ENCODE measurements at places on chromosomes 6 and 20.

GRCh38 chr6:144602523-144603180 is 317.5 kb downstream of the UTRN start:
- peak; percentile 8 for DNase-seq
- H3K4me1 ChIP-seq = peaks cover 12% of the 10 kb centered on the region
- H3K36me3 ChIP-seq = no peaks in the 10 kb centered on the region
- H3K27ac ChIP-seq = no peak overlapping the region

DNA sequence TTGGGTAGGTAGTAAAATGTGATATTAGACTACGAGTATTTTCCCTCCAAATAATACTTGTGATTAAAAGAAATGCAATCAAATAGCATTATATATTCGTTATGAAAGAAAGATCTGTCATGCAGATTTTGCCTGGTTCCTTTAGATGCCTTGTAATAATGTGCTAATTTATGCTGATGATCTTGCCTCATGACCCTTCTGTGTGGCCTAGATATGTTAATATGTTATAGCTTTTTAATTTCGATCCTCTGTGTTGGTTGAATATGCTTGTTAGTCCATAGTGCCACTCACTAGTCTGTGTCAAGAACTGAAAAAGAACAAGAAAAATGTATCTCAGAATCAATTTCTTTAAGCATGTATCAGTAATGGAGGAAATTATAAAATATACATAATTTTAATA is 31.9 kb downstream of the CDKAL1 start:
- H3K36me3 ChIP-seq = no peaks in the 10 kb centered on the region
- H3K27me3 ChIP-seq = no peaks in the 10 kb centered on the region
- H3K4me1 ChIP-seq = peaks cover 5% of the 10 kb centered on the region
- no peak overlapping the region for H3K4me3 ChIP-seq

GRCh38 chr6:37005827-37006567 is 542 bp downstream of the FGD2 start:
- H3K27me3 ChIP-seq = no peaks in the 10 kb centered on the region
- no peak overlapping the region for H3K27ac ChIP-seq
- no peak for DNase-seq
- no peak overlapping the region for H3K4me3 ChIP-seq
- no peaks in the 10 kb centered on the region for H3K36me3 ChIP-seq

GRCh38 chr20:44601236-44601671 is 18.9 kb downstream of the PKIG start:
- H3K4me3 ChIP-seq = no peak overlapping the region
- H3K27me3 ChIP-seq = no peaks in the 10 kb centered on the region
- H3K27ac ChIP-seq = no peak overlapping the region
- peaks cover 9% of the 10 kb centered on the region for H3K4me1 ChIP-seq
- no peak for DNase-seq
- no peaks in the 10 kb centered on the region for H3K36me3 ChIP-seq

GRCh38 chr6:115613488-115613887 is 447.2 kb downstream of the FRK start:
- H3K27ac ChIP-seq = no peak overlapping the region
- H3K27me3 ChIP-seq = no peaks in the 10 kb centered on the region
- H3K4me1 ChIP-seq = no peaks in the 10 kb centered on the region
- no peak for DNase-seq
- H3K36me3 ChIP-seq = no peaks in the 10 kb centered on the region
- H3K4me3 ChIP-seq = no peak overlapping the region

GRCh38 chr6:20497216-20498040 is 36.8 kb upstream of the CDKAL1 start:
- no peaks in the 10 kb centered on the region for H3K27me3 ChIP-seq
- no peaks in the 10 kb centered on the region for H3K4me1 ChIP-seq
- H3K4me3 ChIP-seq = no peak overlapping the region
- H3K36me3 ChIP-seq = no peaks in the 10 kb centered on the region
- no peak for DNase-seq
- H3K27ac ChIP-seq = no peak overlapping the region

- DNase-seq = no peak
- no peaks in the 10 kb centered on the region for H3K36me3 ChIP-seq
- H3K4me3 ChIP-seq = no peak overlapping the region
- H3K4me1 ChIP-seq = no peaks in the 10 kb centered on the region
- H3K27ac ChIP-seq = no peak overlapping the region
Measured at GRCh38 chr20:12028771-12029170, 111.1 kb downstream of the BTBD3 start.

GRCh38 chr6:5007531-5007930 is 3.7 kb upstream of the RPP40 start:
- no peaks in the 10 kb centered on the region for H3K27me3 ChIP-seq
- no peaks in the 10 kb centered on the region for H3K36me3 ChIP-seq
- H3K27ac ChIP-seq = no peak overlapping the region
- H3K4me1 ChIP-seq = peaks cover 9% of the 10 kb centered on the region
- no peak for DNase-seq

DNA sequence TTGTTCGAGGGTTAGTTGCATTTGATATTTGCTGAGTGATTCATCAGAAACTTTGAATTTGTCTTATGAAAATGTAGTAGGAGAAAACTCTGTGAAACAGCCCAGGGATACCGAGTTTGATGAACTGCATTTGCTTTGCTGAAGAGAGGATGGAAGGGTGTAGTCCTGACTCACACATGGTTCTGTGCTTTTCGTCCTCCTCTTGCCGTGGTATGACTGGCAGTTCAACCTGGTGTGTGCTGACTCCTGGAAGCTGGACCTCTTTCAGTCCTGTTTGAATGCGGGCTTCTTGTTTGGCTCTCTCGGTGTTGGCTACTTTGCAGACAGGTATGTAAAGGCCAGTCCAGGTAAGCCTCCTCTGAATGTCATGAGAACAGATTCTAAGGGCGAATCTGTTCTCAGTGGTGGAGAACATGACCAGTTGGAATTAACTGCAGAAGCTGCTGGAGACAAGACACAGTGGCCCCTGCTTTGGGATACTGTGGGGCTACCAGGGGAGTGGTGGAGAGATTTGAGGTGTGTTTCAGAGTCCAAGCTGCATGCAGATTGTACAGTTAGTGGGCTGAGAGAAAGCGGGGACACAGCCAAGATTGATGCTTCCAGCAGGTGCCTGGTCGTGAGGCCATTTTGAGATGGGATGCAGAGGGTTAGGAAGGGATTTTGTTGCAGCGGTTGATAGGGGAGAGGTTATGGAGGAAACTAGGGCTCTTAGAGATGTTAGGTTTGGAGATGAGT is 8.4 kb downstream of the SLC22A1 start:
- no peak overlapping the region for H3K4me3 ChIP-seq
- no peak overlapping the region for H3K27ac ChIP-seq
- H3K36me3 ChIP-seq = no peaks in the 10 kb centered on the region
- H3K27me3 ChIP-seq = no peaks in the 10 kb centered on the region

DNA sequence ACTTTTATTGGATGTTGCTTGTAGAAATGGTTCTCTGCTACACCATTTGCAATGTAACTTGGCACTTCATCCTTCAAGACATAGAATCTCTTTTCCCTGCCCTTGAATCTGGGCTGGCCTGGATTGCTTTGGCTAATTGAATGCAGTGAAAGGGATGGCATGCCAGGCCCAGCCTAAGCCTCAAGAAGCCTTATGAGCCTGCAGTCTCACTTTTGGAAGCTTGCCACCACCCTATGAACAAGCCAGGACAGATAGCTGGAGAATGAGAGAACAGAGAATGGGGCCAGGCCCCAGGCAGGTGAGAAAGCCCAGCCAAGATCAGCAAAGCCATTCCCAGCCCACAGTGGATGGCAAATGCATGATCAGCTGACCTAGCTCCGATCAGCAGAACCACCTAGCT is 350.7 kb upstream of the RNF24 start:
- H3K4me1 ChIP-seq = peaks cover 10% of the 10 kb centered on the region
- H3K27ac ChIP-seq = no peak overlapping the region
- no peak for DNase-seq
- no peaks in the 10 kb centered on the region for H3K27me3 ChIP-seq

DNA sequence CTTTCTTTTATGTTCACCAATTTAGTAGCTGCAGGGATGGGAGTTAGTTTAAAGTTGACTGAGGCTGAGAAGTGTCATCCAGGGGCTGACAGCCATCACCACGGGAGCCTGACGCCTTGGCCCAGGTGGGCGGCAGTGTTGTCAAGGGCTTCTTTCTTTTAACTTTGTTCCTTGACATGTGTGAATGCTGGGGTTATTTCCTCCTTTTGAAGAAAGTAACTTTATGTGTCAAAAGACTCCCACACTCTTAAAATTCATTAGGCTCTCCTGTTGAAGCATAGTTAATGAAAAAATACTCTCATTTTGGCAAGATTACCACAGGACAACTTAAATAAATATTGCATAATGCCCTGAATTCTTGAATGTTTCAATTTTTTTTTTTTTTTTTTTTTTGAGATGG is 50.0 kb downstream of the SASH1 start:
- no peak overlapping the region for H3K4me3 ChIP-seq
- no peaks in the 10 kb centered on the region for H3K36me3 ChIP-seq
- H3K27me3 ChIP-seq = no peaks in the 10 kb centered on the region
- H3K27ac ChIP-seq = no peak overlapping the region
- no peaks in the 10 kb centered on the region for H3K4me1 ChIP-seq
- DNase-seq = no peak

DNA sequence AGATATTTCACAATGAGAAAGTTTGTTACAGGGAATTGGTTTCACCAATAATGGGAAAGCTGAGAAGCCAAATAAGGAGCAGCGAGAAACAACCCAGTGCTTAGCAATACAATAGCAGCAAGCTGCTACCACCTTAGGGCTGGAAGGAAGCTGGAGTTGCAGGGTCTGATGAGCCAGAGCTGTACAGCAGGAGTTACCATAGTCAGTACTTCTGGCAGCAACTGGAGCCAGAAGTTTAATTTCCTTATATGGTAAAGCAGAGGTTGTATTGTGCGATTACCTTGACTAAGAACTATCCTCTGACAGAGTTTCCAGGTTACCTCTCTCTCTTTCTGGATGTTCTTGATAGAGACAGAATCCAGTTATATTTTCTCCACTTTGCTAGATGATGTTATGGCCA is 137.1 kb upstream of the OLIG3 start:
- no peak for DNase-seq
- no peak overlapping the region for H3K27ac ChIP-seq
- H3K4me3 ChIP-seq = no peak overlapping the region
